ENCODE measurements at places on chromosomes 12 and 14. TPM values are rescaled to one million over a fixed set of nuclear protein-coding genes. Genes with fewer than 3 reads are reported as not detected.

- no peak overlapping the region for H3K27ac ChIP-seq
- peaks cover 3% of the 10 kb centered on the region for H3K36me3 ChIP-seq
- H3K27me3 ChIP-seq, result no peaks in the 10 kb centered on the region
- H3K4me1 ChIP-seq, result no peaks in the 10 kb centered on the region
These were observed 69.6 kb downstream of the NT5DC3 start for GRCh38 chr12:103771466-103771865.

Gene FGF23
- not detected for total RNA-seq

- H3K36me3 ChIP-seq, result no peaks in the 10 kb centered on the region
- H3K27me3 ChIP-seq, result no peaks in the 10 kb centered on the region
- no peak for DNase-seq
- H3K4me1 ChIP-seq, result no peaks in the 10 kb centered on the region
- H3K4me3 ChIP-seq, result no peak overlapping the region
These were observed 43.4 kb upstream of the LIMA1 start for GRCh38 chr12:50326590-50327284.

Gene FAM181A
- total RNA-seq, result not detected

Gene STX2
- 22.5 TPM for total RNA-seq

DNA sequence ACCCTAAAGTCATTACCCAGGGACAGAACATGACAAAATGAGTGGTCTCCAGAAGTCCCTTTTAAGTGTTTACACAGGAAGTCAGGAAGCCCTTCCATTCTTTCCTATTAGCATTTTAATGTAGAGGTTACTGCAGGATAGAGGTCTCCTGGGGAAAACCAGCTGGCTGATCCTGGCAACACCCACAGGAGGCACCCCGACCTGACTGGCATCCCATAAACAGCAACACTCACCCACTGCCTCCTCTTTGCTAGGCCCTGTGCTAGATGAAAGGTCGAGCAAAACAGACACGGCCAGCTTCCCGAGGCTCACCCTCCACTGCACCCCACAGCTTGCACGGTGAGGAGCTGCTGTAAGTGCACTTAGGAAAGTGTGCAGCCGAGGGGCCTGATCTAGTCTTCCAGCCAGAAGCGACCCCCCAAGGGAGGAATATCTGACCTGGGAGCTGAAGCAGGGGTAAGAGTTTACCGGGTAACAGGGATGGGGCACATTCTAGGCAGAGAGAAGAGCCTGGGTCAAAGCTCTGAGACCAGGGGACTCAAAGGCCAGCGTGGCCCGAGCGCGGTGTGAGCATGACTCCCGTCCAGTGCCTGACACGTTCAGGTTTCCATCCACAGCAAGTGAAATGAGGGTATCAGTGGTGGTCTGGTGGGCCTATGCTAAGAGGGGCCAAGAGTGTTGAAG, 9.0 kb downstream of the DAZAP2 start:
- no peaks in the 10 kb centered on the region for H3K27me3 ChIP-seq
- H3K4me3 ChIP-seq, result peak overlapping the region; percentile 53
- H3K27ac ChIP-seq, result peak overlapping the region; percentile 68

Measured in activated naive CD8-positive, alpha-beta T cell treated with anti-CD3 and anti-CD28 coated beads, Interleukin-2, amount 10 ng/mL, durations not matched to agents 7 days and 5 days (primary cell).